Stimulated activated CD4-positive, alpha-beta T cell treated with anti-CD3 and anti-CD28 coated beads, Interleukin-15, amount 100 ng/mL, for 48 hours (primary cell): ENCODE measurements at places on chromosomes 3 and 15.

GRCh38 chr3:153219146-153219545 is 57.1 kb downstream of the RAP2B start:
- DNase-seq = no peak

GRCh38 chr3:144746631-144747030 is 775.0 kb downstream of the DIPK2A start:
- DNase-seq = no peak

DNA sequence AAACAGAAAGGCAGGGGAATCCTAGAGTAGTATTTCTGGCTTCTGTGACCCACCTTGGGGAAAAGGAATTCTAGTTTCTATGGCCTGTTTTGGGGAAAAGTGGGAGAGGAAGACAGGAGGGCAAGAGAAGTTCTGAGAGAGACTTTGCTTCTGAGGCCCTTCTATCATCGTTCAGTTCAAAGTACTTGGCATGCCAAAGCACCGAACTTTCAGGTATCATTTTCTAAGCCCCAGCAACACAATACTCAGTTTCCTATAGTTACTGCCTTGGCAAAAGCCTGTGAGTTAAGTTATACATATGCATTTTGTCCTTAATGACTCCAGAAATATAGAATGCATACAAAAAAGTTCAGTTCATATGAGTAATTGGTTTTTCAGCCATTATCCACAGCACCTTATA is 74.1 kb upstream of the CHD2 start:
- no peak for DNase-seq

DNA sequence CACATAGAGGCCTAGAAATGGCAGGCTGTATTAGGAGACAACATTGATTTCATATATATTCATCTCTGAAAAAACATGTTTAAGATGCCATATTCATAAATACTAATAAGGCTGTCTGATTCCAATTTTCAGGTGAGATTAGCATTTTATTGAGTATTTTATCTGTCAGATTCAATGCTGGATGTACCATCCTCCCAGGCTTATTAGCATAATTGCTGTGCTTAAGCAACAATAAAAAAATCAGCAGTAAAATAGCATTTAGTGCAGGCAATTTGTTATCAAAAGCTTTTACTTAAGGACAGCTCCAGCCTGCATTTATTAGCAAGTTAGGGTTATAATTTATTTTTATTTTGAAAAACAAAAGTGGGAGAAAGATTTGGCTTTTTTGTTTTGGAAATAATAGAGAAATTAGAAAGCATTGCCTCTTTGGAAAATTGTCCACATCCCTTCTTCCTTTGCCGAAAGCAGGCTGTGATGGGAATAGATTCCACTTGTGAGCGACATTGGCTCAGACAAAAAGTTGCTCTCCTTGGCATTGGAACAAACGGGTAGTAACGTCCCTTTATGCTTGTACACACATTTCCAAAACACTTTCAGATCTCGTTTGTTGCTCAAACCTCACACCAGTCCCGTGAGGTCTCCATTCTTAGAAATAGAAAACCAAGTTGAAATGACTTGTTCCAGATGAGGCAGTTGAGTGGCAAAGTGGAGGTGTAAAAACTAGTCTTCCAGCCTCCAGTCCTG is 134.0 kb downstream of the LPP start:
- DNase-seq = no peak

DNA sequence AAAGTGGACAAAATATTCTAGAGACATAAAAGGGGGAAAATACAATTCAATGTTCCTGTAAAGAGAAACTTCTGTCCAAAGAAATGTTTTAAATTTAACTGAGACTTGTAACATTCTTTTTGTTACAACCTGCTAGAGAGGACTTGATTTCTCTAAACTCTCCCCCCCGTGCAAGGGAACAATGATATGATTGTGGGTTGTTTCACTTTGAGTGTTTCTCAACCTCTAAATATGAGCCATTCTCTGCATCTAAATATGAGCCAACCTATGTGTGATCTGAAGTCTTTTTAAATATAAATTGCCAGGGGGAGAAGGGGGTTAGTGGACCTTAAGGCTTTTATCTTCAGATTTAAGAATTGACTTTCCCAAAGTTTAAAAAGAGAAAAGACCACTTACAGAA is 14.6 kb downstream of the ZNF860 start:
- DNase-seq = no peak

GRCh38 chr3:64072126-64072525 is 48.8 kb upstream of the PSMD6 start:
- no peak for DNase-seq

- DNase-seq = no peak
Measured at GRCh38 chr15:70834999-70835398, 19.0 kb downstream of the LARP6 start.

GRCh38 chr3:5298453-5298852 is 110.9 kb downstream of the EDEM1 start:
- DNase-seq = no peak

DNA sequence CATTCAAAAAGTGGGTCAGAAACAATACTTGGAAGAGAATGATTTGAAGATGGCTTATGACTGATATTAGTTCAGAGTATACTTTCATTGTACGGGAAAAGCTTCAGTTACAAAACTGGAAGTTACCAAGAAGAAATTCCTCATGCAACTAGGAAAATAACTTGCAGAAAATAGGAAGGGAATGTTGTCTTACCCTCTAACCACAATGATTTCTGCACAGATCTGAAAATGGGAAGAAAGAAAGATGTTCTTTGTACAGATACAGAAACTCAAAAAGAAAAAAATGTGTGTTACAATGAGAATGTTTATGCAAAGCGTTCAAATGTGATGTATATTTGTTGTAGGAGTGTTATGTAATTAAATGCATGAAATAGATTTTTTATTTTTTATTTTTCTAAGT is 3.7 kb downstream of the ZNF280D start:
- no peak for DNase-seq

GRCh38 chr15:97234851-97235610 is 725.5 kb upstream of the ARRDC4 start:
- no peak for DNase-seq

DNA sequence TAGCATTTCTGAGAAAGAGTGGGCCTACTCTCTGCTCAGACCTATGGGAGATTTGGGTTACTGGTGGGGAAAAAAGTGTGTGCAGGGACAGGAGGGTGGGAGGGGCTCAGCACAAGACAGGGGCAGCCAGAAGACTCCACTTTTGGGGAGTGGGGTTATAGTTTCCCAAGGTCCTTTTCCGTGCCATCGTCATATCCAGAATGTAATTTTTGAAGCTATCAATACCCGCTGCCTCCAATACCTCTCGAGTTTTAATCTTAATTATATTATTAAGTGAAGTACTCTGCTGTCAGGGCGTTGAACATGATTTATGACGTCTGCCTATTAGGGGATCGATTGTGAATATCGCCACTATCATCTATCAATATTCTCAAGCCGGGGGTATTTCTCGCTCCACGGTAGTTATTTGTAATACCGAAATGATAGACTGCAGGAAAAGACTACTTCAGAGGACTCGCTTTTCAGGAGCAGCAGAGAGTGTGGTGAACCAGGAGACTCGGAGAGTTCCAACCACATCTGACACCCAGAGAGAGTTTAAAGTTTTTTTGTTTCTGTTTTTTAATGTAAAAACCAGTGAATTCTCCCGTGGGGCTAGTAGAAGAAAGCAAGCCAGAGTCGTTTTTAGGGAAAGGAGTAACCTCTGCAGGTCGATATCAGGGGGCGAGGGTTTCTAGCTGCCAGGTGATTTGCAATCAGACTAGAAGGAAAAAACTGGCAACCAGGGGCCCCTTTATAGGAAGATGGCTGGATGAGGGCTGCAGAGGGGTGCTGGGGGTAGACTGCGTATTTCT is 20.6 kb downstream of the NR2F2 start:
- DNase-seq = no peak

DNA sequence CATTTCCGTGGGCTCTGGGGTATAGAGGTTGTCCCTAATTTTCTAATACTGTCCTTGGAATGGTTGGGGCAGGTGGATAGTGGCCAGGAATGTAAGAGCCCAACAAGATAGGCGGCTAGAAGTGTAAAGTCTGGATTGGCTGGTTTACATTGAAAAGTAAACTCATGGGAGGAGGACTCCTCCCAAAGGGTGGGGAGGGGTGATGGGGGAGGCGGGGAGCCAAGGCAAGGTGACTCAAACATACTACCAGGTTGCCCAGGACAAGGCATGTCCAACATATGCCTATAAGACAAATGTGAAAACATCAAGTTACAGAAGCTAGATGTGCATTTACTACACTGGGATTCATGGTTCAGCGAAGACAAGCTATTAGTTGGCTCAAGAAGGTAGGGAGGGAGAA is 14.3 kb upstream of the SAMMSON start:
- DNase-seq = no peak

DNA sequence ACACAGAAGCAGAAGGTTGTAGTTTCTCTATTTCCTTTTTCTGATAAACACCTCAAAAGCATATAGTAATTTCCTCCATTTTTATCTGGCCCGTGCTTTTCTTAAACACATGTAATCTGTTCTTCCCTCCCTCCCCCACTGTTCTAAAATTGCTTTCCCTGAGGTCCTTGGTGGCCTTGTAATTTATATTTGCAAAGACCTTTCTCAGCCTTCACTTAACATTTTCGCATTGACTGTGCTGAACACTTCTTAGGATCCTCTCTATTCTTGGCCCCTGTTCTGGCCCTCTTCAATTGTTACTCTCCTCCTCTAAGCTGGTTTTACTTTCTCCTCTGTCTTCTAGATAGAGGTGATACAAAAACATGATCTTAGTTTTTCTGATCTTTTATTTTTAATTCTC is 28.3 kb downstream of the GAP43 start:
- no peak for DNase-seq

DNA sequence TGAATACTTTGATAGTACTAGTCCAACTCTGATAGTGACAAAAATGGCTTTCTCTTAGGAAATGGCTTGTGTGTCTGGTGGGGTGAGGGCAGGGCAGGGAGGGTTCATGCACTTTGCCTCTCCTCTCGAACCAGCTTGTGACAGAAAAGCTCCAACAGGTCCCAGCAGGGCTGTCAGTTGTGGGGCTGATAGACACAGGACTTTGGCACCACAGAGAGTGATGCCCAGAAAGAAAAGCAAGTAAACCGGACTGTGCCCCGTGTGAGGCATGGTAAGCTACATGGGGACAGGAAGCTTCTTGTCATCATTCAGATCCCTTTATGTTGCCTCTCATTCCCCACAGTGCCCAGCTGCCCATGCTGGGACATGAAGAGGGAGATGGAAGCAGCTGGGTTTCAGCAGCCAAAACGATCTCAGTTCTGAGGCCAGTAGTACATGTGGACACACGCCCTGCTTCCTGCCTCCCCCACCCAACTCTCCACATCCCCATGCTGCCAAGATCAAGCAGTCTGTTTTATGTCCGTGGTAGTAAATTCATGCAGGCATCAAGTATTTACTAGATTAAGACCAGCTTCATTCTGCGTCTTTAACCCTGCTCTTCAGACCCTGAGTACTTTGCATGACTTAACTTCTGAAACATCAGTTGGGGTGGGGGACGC is 29.7 kb upstream of the LIPC start:
- DNase-seq = no peak

DNA sequence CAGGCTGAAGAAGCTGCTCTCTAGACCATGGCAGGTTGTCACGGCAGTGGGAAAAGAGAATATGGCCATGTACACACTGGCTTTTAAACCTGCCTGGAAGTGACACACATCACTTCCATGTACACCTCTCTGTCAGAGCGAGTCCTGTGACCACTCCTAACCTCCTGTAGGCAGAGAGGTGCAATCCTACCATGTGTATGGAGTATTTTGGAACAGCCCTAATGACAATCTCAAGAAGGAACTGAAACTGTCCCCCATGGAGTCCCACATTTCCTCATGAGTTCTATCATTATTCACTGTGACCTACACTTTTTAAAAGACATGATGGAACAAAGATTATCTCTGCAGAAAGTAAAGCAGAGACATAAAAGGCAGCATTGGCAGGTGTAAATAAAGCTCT is 153.4 kb upstream of the PFN2 start:
- no peak for DNase-seq

- no peak for DNase-seq
Measured at GRCh38 chr3:29268651-29269050, 12.2 kb upstream of the RBMS3 start.

GRCh38 chr15:76252249-76252648 is 59.0 kb downstream of the ETFA start:
- no peak for DNase-seq

- DNase-seq = no peak
Measured at GRCh38 chr3:174462916-174463315, 396.2 kb upstream of the NAALADL2 start.
